NCI-H82 (cell line): ENCODE measurements at places on chromosomes 6 and 20.
A peak's percentile ranks its signal among the peaks of the same experiment; 100 is the strongest.

- no peak for DNase-seq
These were observed 42.8 kb upstream of the UBR2 start for GRCh38 chr6:42520786-42521607.

- peak; percentile 65 for DNase-seq
These were observed 1.4 kb downstream of the PIM1 start for GRCh38 chr6:37171201-37171969.

- DNase-seq = no peak
These were observed 69.4 kb downstream of the LAMA4 start for GRCh38 chr6:112184951-112185350.

DNA sequence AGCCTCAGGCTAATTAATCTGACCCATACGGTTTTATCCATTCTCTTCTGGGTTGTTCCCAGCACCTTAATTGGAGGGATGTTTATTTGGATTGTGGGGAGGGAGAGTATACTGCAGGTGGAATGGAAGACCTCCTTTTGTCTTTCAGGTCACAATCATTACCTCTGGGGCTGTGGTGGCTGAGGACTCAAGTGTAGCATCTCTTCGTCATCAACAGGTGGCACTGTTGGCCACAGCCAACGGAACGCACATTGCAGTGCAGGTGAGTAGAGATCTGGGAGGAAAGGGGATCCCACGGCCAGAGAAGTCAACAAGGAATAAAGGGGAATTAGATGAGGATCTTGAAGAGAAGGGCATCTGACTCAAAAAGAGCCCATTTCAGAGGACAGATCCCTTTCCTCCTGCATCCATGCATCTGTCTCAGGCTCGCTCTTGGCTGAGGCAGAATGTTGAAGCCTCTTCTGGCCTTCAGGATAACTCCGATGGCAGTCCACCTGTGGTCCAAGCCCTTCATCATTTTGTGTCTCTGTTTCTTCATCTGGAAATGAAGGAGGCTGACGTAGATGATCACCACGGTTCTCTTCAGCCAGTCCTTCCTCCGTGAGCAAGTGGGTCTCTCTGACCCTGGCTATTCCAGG is 3.2 kb upstream of the DEF6 start:
- DNase-seq = peak; percentile 74

- no peak for DNase-seq
These were observed 16.8 kb downstream of the IL17F start for GRCh38 chr6:52227495-52227894.

DNA sequence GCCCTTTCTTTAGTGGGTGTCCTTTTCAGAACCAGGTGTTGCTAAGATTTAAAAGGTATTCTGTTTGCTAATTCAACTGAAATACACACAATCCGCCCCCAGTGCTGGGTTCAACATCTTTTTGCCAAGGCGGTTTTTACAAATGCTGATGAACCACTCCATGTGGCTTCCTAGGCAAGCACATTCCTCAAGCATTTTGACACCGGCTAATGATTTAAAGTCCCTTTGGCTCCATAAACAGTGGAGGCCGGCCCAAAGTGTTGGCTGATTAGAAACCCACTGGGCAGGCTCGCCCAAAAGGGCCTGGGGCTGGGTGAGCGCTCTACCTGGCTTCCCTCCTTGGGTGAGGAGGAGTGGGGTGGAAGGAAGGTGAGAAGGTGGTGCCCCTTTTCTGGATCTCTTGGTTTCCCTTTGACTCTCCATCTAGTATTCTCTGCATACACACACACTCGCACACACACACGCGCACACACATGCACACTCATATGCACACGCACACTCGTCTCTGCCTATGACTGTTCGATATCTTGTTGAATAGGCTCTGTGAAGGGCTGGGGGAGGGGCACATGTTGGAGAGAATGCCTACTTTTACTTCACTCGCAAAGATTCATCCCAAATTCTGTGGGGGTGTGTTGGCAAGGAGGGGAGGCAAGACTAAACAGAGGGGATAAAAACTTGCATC is 66.7 kb upstream of the ARMC2 start:
- no peak for DNase-seq

- no peak for DNase-seq
These were observed 155.0 kb downstream of the TMEM200A start for GRCh38 chr6:130520801-130521200.

GRCh38 chr20:41173791-41174341 is 36.5 kb downstream of the PLCG1 start:
- no peak for DNase-seq

GRCh38 chr6:53828966-53829697 is 34.3 kb downstream of the LRRC1 start:
- peak; percentile 52 for DNase-seq

DNA sequence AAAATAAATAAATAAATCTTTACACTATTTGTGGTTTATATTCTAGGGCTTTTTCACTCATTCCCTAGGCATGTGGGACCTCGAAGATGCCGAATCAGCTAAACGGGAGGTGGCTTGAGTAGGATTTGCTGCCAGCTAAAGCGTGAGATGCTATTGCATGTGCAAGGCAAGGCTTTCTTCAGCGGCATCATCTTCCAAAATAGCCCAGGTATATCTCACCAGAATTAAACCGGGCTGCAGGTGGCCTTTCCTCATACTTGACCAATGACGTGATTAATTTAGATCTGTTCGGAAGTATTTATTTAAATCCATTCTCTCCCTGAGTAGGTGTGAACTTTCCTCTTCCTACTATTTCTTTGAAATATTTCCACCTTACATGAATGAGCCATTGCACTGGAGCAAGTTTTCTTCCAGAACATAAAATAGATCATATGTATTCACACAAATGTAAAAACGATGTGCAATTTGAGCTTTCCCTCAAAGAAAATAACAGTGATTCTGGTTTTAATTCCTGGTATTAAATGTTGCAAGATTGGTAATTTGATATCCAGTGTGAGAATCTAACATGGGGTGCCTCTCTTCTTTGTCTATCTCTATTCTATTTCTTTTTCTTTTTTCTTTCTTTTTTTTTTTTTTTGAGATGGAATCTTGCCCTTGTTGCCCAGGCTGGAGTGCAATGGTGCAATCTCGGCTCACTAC is 24.3 kb upstream of the ZNF217 start:
- no peak for DNase-seq
